Glomerular endothelial cell (primary cell): ENCODE measurements at places on chromosomes 1 and 21.
A peak's percentile ranks its signal among the peaks of the same experiment; 100 is the strongest.

DNA sequence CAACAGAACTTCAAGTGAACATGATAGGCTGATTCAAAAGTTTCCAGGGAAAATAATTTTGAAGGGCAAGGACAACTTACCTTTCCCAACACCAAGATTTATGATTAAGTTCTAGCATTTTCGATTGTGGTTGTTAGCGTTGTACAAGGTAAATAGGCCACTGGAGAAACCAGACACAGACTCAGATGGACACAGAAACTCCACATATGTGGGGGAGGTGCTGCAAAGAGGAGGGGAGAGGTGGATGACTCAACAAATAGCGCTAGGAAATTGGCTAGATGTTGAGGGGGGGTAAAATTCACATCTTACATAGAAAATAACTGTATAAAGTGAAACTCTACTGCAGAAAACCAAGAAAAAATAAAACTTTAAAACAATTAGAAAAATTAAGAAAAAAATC is 564.4 kb downstream of the MATN1 start:
- no peak for DNase-seq

DNA sequence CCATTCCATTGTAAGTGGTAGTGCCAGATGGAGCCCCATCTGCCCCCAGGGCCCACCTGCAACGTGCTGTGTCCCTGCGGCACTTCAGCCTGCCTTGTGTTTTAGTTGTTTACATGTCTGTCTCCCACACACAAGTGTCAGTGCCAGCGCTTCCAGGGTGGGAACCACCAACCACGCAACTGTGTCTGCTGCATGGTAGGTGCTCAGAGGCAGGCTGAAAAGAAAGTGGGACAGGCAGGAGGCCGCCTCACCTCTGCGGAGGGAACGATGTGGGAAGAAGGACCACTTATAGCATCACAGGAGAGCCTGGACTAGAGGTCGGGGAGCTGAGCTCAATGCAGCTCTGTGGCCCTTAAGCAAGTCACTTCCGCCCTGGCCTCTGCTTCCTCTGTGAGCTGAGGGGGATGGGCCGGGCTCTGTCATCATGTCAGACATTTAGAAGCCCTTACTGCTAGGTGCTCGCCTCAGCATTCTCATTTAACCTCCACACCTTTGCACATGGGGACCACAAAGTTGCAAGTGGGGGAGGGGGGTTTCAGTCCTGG is 17.9 kb downstream of the SLC9A1 start:
- DNase-seq = no peak

GRCh38 chr21:41783476-41784180 is 16.8 kb upstream of the RIPK4 start:
- no peak for DNase-seq

- DNase-seq = no peak
These were observed 566.2 kb upstream of the RGS18 start for GRCh38 chr1:191592039-191592438.

DNA sequence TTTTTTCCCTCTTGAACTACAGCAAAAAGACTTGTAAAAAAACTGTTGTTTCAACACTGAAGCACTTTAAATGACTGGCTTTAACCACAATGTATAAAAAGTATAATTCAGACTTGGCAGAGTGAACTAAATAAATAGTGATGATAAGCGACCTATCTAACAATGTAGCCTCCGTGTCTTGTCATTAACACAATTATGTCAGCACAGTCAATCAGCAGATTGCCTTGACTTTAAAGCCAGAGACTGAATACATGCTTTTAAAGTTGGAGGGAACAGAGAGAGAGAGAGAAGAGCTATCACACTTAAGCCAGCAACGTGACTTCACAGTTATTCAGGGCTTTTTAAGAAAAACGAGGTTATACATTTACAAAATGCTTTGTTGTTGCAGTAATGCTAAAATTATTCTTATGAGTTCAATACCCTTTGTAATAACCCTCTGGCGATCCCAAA is 378.1 kb downstream of the LMO4 start:
- DNase-seq = no peak

DNA sequence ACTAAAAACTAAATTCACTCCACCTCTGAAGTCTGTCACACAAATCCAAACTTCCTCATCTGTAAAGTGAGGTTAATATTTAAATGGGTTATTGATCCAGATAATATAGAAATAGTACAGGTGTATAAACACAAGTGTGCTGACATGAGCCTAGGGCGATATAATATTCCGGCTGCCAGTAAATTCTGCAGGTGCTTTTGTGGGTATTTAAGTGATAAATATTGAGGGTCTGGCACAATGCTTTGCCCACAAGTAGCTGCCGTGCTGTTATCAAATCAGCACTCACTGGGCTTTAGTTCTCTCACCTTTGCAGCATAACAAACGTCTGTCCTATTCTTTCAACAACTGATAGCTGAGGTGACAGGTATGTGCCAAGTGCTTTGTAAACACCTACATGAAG is 7.6 kb downstream of the PABPC4 start:
- no peak for DNase-seq

- DNase-seq = no peak
These were observed 41.7 kb upstream of the CD2 start for GRCh38 chr1:116712510-116712909.

- no peak for DNase-seq
These were observed 30.3 kb upstream of the TRAPPC10 start for GRCh38 chr21:43981871-43982210.

DNA sequence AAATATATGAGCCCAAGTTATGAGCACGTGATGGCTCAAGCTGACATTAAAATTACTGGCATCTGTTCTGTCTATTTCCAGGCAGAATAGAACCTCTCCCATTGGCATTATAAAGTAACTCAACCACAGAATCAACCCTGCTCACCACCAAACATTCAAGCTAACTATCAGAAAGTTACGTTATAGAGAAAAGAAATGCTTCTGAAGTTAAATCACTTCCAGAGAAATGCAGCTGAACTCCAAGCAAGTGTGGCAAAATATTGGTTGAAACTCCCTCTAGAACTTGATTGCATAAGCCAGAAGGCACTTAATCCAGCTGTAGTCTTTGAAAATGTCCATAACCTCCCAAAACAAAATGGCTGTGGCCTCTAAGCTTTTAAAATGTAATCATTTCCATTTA is 36.2 kb upstream of the UBE2U start:
- no peak for DNase-seq

- no peak for DNase-seq
These were observed 379.0 kb downstream of the LMX1A start for GRCh38 chr1:164977561-164977960.

GRCh38 chr1:12603224-12603623 is 14.8 kb downstream of the DHRS3 start:
- DNase-seq = no peak

- DNase-seq = no peak
These were observed 15.0 kb downstream of the COL6A1 start for GRCh38 chr21:45996311-45997204.

- peak; percentile 47 for DNase-seq
These were observed 74.6 kb downstream of the ARID4B start for GRCh38 chr1:235253219-235253962.
